Tibial nerve (tissue), 4 donors: ENCODE measurements at places on chromosomes 7 and 10. TPM values are rescaled to one million over a fixed set of nuclear protein-coding genes. Genes with fewer than 3 reads are reported as not detected.

DNA sequence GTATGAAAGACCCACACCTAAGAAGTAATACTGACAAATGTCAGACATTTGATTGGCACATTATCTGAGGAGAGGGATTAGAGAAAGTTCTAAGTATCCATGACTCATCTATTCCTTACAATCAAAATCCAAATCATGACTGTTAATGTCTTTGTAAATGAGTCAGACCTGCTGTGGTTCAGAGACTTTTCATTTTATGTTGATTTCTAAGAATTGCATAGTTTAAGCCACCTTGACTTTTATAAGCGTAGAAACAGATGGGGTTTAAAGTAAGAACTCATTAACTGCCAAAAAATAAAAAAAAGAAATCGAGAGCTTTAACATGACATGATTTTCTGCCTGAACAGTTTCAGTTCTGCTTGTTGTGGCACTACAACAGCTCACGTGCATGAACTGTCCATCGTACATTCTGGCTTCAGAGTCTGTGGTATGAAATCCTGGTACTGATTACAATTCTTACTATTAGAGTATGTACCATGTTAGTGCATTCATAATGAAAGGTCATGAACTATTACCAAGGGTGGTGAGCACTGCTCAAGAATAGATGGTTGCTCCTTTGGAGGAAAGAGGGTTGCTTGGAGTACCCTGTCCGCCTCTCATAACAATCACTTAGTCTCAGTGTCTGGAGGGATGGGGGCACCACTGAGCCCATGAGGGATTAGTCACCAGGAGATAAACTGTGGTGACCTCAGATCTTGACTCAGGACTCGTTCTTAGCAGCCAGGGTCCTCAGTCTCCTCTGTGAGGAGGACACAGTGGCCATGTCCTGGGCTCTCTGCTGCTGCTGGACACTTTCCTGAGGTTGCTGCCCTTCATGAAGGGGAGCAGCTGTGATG, 42.2 kb downstream of the ACSM6 start:
- no peaks in the 10 kb centered on the region for H3K4me1 ChIP-seq
- no peak overlapping the region for H3K27ac ChIP-seq
- no peaks in the 10 kb centered on the region for H3K36me3 ChIP-seq
- H3K4me3 ChIP-seq: no peak overlapping the region
- no peak for DNase-seq
- no peaks in the 10 kb centered on the region for H3K27me3 ChIP-seq

GRCh38 chr10:19119191-19119590, 70.6 kb downstream of the MALRD1 start:
- no peak overlapping the region for H3K4me3 ChIP-seq
- H3K27me3 ChIP-seq: no peaks in the 10 kb centered on the region
- DNase-seq: no peak
- H3K4me1 ChIP-seq: no peaks in the 10 kb centered on the region
- H3K27ac ChIP-seq: no peak overlapping the region
- no peaks in the 10 kb centered on the region for H3K36me3 ChIP-seq

GRCh38 chr7:54897891-54898290, 120.9 kb upstream of the EGFR start:
- no peak for DNase-seq
- H3K36me3 ChIP-seq: no peaks in the 10 kb centered on the region
- H3K4me3 ChIP-seq: no peak overlapping the region

GRCh38 chr7:35450456-35451214, 196.7 kb upstream of the TBX20 start:
- H3K36me3 ChIP-seq: no peaks in the 10 kb centered on the region
- DNase-seq: no peak
- no peak overlapping the region for H3K27ac ChIP-seq
- no peak overlapping the region for H3K4me3 ChIP-seq

DNA sequence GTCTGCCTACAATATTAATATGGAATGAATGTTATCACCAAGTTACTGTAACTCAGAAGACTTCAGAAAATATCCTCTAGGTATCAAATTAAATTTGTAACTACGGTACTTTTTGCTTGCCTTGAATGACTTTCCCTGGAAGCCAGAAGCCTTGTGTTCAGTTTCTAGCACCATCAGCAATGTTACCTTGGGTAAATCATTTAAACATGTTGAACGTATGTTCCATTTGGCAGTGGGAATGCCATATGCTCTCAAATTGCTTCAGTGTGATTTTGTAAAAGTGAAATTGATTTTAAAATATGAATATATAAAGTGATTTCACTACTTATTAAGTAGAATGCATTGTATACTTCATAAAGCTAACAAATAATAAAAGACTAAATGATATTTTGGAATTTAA, 11.2 kb downstream of the RPA3 start:
- H3K36me3 ChIP-seq: no peaks in the 10 kb centered on the region
- no peak overlapping the region for H3K27ac ChIP-seq
- H3K4me3 ChIP-seq: no peak overlapping the region
- DNase-seq: no peak
- H3K4me1 ChIP-seq: peaks cover 33% of the 10 kb centered on the region

- no peaks in the 10 kb centered on the region for H3K36me3 ChIP-seq
- H3K4me3 ChIP-seq: no peak overlapping the region
- H3K27ac ChIP-seq: no peak overlapping the region
- no peak for DNase-seq
Measured at GRCh38 chr7:51141451-51142003, 175.1 kb downstream of the COBL start.

GRCh38 chr7:18971839-18972238, 145.6 kb downstream of the TWIST1 start:
- no peaks in the 10 kb centered on the region for H3K27me3 ChIP-seq
- H3K36me3 ChIP-seq: no peaks in the 10 kb centered on the region
- no peaks in the 10 kb centered on the region for H3K4me1 ChIP-seq
- H3K4me3 ChIP-seq: no peak overlapping the region

DNA sequence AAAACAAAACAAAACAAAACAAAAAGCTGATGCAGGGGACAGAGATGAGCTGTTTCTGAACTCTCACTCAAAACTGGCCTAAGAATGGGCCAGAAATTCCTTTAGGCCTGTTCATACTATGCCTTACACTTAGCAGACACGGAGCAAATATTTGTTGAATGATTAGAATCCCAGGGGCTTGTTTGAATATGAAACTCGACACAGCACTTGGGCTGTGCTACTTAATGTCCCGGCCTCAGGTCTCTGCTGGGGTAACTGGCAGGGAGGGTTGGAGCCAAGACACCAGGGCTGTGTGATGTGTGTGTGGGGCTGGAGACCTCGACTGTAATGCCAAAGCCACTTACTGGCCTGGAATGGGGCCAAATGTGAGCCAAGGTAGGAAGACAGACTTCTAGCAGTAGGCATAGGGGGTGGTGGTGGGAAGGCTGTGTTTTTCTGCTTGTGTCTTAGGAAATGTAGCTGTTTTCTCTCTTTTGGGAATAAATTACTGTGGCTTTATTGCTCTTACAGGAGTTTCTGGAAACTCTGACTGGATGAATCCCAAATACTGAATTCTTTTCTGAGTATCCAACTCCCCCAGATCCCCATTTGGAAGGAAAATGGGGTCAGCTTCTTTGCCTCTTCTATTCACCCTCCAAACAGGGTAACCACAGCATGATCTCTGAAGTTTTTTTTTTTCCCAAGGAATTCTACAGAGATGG, 66.7 kb downstream of the EMX2 start:
- H3K4me1 ChIP-seq: no peaks in the 10 kb centered on the region
- H3K27ac ChIP-seq: no peak overlapping the region
- no peaks in the 10 kb centered on the region for H3K27me3 ChIP-seq
- H3K4me3 ChIP-seq: no peak overlapping the region
- H3K36me3 ChIP-seq: no peaks in the 10 kb centered on the region

DNA sequence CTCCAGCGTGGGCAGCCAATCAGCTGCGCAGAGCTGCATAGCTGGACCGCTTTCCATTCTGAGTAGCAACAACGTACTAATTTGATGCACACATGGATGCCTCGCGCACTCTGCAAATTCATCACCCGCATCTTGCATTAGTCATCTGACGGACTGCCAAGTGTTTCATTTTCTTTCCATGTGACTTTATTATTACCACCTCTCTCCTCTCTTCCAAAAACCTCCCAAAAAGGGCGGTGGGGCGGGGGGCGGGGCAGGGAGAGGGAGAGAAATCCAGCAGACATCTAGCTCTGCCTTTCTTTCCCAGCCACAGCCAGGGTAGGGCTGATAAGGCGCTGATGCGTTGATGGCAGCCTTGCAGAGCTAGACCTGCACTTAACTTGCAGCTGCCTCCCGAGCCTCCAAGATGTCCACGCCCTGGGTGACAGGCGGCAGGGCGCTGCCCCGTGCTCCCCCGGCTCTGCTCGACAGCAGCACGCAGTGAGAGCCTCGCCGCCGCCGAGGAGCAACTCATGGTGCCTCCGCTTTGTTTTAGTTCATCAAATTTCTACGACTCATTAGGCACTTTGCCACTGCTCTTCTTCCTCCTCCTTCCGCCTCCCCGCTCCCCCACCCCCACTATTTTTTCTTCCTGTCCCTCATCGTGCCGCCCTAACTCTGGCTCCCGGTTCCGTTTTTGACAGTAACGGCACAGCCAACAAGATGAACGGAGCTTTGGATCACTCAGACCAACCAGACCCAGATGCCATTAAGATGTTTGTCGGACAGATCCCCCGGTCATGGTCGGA, 147.3 kb downstream of the CELF2 start:
- peaks cover 8% of the 10 kb centered on the region for H3K36me3 ChIP-seq
- H3K27ac ChIP-seq: peak overlapping the region; percentile 95
- H3K27me3 ChIP-seq: no peaks in the 10 kb centered on the region
- H3K4me3 ChIP-seq: peak overlapping the region; percentile 80

GRCh38 chr10:11262494-11263345, 245.0 kb downstream of the CELF2 start:
- H3K4me3 ChIP-seq: no peak overlapping the region
- no peaks in the 10 kb centered on the region for H3K27me3 ChIP-seq
- H3K36me3 ChIP-seq: peaks cover 57% of the 10 kb centered on the region
- H3K4me1 ChIP-seq: peaks cover 17% of the 10 kb centered on the region
- DNase-seq: no peak

DNA sequence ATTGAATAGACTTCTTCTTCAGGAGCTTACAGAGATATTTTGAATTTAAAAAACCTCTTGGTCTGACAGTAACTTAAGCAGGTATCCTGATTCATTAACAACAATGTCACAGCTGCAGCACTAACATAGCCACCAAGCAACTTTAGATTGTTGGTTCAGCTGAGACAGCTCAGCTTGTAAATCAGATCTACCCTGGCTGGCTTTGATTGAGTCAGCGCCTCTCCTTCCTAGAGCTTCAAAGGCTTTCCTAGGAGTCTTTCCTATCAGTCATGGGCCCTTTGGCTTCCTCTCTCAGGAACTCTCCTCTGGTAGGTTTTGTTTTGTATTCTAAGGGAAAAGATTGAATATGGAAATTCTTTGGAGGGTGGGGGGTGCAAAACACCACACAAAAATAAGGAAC, 70.7 kb upstream of the STEAP4 start:
- H3K27ac ChIP-seq: no peak overlapping the region
- H3K27me3 ChIP-seq: no peaks in the 10 kb centered on the region
- H3K36me3 ChIP-seq: no peaks in the 10 kb centered on the region
- H3K4me1 ChIP-seq: no peaks in the 10 kb centered on the region
- no peak overlapping the region for H3K4me3 ChIP-seq

DNA sequence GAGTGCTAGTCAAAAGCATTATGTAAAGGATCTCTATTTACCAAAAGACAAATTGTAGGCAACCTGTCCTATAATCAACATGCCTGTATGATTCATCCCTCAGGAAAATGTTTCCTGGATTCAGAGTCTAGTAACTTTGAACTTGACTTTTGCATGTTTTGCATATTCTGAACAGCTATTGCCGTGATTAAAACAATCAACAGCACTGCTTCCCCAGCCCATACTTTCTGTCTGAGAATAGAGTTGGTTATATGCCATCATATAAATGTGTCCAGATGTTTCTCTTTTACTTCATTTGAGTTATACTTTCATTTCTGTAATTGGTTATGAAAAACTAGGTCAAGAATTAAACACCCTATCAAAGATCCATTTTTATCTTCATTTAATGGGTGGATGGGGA, 83.5 kb downstream of the ZMYND11 start:
- no peak overlapping the region for H3K4me3 ChIP-seq
- no peaks in the 10 kb centered on the region for H3K36me3 ChIP-seq
- no peak for DNase-seq
- no peaks in the 10 kb centered on the region for H3K4me1 ChIP-seq
- H3K27me3 ChIP-seq: no peaks in the 10 kb centered on the region

- H3K27ac ChIP-seq: no peak overlapping the region
- H3K36me3 ChIP-seq: no peaks in the 10 kb centered on the region
- no peaks in the 10 kb centered on the region for H3K4me1 ChIP-seq
- no peak overlapping the region for H3K4me3 ChIP-seq
- DNase-seq: no peak
- no peaks in the 10 kb centered on the region for H3K27me3 ChIP-seq
Measured at GRCh38 chr7:31003721-31004120, 40.0 kb downstream of the GHRHR start.

- DNase-seq: no peak
- H3K4me1 ChIP-seq: no peaks in the 10 kb centered on the region
- H3K36me3 ChIP-seq: no peaks in the 10 kb centered on the region
- H3K4me3 ChIP-seq: no peak overlapping the region
- no peak overlapping the region for H3K27ac ChIP-seq
- H3K27me3 ChIP-seq: no peaks in the 10 kb centered on the region
Measured at GRCh38 chr7:29350351-29350750, 155.8 kb downstream of the CHN2 start.

GRCh38 chr10:71555087-71555723, 158.5 kb downstream of the CDH23 start:
- no peaks in the 10 kb centered on the region for H3K27me3 ChIP-seq
- H3K4me1 ChIP-seq: no peaks in the 10 kb centered on the region
- H3K36me3 ChIP-seq: no peaks in the 10 kb centered on the region
- no peak overlapping the region for H3K27ac ChIP-seq

GRCh38 chr10:36313142-36313541, 671.0 kb upstream of the FZD8 start:
- H3K36me3 ChIP-seq: no peaks in the 10 kb centered on the region
- H3K4me1 ChIP-seq: no peaks in the 10 kb centered on the region
- H3K27me3 ChIP-seq: no peaks in the 10 kb centered on the region
- DNase-seq: no peak
- no peak overlapping the region for H3K27ac ChIP-seq

DNA sequence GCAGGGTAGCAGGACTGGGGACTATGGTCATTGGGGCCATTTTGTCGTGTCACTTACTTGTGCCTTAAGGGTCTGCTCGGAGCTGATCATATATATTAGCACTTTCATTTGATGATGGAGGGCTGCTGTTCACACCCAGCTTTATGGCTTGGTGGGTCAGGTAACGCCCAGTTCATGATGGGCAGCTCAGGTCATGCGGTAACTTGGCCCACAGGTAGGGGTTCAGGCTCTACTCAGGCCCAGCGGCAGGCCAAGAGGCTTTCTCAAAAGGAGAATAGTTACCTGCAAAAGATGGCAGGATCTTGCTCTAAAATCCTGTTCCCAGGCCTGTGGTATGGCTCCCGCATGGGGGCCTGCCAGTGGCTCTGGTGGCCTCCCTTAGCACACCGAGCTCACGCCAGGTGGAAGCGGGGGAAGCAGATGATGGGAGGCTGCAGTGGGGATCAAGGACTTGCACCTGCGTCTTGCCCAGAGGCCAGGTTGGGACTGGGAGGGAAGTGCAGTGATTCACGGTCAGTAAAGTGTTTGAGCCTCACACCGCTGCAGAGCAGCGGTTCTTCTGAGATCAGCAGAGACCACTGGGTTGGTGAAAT, 109.5 kb downstream of the ADCY1 start:
- H3K4me3 ChIP-seq: no peak overlapping the region
- H3K4me1 ChIP-seq: no peaks in the 10 kb centered on the region
- H3K27ac ChIP-seq: no peak overlapping the region
- H3K36me3 ChIP-seq: no peaks in the 10 kb centered on the region

- H3K36me3 ChIP-seq: no peaks in the 10 kb centered on the region
- DNase-seq: peak; percentile 7
Measured at GRCh38 chr7:130669085-130669700, 645 bp upstream of the COPG2 start.

Gene SMIM30
- total RNA-seq: 42.4 TPM

Gene NUTM2E
- not detected for total RNA-seq

Gene SLC13A1
- not detected for total RNA-seq

Gene LIPK
- total RNA-seq: not detected

Gene NKX1-2
- not detected for total RNA-seq

Gene EVX1
- total RNA-seq: not detected

Gene LRRN3
- 4.2 TPM for total RNA-seq

Gene TLL2
- 0.90 TPM for total RNA-seq
